ENCODE measurements at places on chromosomes 6 and 20.

DNA sequence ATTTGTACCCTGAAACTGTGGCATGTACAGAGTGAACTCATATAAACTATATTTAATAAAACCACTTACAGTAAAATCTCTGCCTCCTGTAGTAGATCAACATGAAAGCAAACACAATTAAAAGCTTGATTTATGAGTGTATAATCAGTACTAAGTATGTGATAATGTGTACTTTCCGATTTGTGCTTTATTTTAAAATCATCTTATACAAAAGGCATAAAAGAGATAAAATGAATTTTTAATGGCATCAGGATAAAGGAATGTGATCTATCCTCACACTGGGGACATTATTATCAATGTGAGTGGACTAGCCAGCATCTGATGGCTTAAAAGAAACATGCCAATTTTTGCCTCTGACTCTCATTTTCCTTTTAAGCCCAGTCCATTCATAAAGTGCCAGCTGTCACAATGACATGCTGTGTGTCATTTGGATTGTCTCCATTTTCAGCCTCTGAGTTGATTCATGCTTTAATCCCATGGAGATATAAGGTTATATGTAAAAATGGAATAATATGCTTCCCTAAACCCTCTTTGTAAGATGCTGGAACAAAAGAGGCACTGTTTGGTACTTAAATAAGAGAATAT, 831.6 kb upstream of the EYS start:
- no peak for DNase-seq

- DNase-seq: no peak
Measured at GRCh38 chr6:154206141-154206540, 150.5 kb downstream of the IPCEF1 start.

- no peak for DNase-seq
Measured at GRCh38 chr20:47490795-47491194, 10.9 kb upstream of the NCOA3 start.

- DNase-seq: no peak
Measured at GRCh38 chr6:6968731-6969552, 138.8 kb upstream of the RREB1 start.

DNA sequence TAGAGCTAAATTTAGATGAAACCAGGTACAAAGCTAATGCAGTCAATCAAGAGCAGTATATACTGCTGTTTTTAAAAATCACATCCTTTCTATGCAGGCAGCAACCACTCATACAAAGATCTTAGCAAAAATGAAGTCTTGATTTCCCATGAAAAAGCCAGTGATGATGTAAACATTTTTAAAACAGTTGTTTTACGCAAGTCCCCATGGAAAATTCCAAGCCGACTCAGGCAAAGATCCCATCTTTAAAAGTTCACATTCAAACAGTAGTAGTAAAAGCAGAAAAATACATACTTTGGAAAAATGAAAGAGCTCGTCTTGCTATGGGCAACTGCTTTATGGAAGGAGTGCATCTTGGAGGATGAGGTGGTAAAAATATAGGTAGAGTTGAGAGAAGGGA, 84.0 kb downstream of the RCAN2 start:
- no peak for DNase-seq

DNA sequence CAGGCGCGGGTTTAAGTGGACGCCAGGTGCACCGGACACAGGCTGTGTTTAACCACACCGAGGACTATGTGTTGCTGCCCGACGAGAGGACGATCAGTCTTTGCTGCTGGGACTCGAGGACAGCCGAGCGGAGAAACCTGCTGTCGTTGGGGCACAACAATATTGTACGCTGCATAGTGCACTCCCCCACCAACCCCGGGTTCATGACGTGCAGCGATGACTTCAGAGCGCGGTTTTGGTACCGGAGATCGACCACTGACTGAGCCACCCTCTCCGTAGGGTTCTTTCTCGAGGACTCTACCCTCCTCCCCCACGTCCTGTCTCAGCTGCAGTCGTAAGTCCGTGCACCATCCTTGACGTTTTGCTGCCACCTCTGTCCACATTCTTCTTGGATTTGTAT, 8.6 kb upstream of the CASS4 start:
- DNase-seq: no peak
